ENCODE measurements at places on chromosomes 16 and 17.

GRCh38 chr17:81544281-81544974 is 7.7 kb downstream of the FAAP100 start:
- no peak for DNase-seq

DNA sequence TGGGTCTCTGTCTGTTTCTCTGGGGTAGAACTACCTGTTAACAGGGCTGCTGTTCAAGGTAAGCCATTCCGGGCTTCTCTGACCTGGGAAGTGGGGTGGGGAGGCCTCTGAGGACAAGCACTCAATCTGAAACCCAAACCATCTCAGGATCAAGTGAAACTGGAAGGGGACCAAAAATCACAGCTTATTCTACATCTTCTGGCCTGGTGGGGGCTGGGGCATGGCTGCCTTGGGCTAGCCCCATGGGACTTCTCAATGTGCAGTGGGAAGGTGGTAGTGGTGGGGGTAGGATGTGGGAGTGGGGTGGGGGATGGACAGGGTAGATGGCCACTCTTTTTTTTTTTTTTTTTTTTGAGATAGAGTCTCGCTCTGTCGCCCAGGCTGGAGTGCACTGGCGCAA is 5.5 kb downstream of the FLOT2 start:
- DNase-seq, result no peak

GRCh38 chr17:68803164-68803929 is 151.8 kb downstream of the ABCA8 start:
- DNase-seq, result no peak

GRCh38 chr16:10970065-10970464 is 25.7 kb downstream of the CLEC16A start:
- DNase-seq, result no peak

DNA sequence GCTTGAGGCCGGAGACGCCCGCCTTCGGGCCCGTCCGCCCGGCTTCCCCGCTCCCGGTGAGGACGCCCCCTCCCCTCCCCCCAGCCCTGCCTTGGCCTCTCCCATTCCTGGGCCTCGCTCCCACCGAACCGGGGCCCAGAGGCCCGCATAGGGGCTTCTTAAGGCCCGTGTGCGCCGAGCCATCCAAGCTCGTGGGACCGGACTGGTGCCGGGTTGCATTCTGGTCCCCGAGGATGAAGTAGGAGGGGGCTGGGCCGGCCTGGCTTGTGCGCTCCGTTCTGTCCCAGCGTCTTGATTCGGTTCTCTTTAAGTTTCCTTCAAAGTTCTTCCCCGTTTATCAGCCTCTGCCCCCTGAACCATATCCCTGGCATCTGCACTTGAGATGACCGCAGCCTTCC is 488 bp downstream of the SENP3 start:
- no peak for DNase-seq

- no peak for DNase-seq
Measured at GRCh38 chr17:15890279-15890892, 54.5 kb upstream of the ADORA2B start.

DNA sequence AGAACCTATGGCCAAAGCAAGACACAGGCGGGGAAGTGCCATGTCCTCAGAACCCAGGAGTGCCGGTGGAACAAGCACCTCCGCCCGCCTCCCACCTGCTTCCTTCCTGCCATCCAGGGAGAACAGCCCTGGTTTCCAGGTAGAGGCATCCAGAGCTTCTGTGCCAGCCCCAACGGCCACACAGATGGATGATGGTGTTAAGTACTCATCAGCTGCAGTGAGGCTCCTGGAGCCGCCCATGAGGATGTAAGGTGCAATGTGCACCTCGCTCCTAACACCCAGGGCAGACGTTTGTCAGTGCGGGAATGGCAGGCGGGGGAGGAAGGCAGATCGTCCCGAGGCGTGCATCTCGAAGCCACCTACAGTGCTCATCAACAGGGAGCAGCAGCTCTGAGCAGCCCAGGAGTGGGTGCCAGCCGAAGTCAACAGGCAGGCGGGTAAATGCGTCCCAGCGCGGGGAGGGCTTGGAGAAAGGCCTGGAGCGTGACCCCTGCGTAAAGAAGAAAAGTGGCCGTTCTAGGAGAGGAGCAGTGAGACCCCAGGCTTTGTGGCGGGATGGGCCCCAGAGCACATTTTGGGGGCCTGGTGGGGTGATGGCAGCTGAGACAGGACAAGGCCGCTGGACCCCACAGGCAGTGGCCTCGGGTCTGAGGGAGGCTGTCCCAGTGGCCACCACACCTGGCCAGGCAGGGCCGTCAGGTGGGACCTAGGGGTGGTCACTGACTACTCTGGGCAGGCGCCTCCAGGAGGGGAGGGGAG is 46.1 kb upstream of the ACSF3 start:
- peak; percentile 43 for DNase-seq

- DNase-seq, result no peak
Measured at GRCh38 chr17:51427856-51428255, 167.5 kb downstream of the UTP18 start.

DNA sequence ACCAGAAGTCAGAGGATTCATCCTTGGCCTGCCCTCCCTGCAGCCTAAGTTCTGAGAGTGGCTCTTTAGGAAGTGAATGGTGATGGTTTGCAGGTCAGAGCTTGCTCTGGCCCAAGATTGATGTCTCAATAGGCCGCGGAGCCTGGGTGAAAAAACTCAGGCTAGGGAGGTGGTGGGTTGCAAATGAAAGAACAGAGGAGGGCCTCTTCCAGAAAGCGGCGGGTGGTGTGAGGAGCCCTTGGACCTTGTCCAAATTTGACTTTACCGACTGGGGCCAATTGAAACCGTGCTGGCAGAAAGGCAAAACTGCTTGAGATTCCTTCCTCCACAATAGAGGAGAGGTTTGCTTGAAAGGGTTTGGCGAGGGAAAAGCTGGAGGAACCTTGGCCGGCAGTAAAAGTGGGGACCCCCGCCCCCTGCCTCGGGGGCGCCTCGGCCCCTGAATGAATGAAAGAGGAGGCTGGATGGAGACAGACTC is 331.3 kb downstream of the SEC14L1 start:
- no peak for DNase-seq

DNA sequence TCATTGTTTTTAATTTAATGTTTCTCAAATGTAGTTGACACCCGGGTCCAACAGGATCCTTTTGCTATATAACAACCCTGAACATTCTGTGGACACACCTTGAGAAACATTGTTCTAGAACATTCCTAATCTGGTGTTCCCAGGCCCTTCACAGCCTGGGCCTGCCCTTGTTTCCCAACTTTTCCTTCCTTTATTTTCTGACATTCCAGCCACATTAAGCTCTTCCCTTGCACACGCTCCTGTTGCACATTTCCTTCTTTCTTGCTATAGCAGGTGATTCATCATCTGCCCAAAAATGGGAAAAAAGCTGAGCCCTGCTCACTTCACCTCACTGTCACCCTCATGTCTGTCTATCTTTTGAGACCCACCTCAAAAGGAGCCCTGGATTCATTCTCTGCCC is 67.9 kb upstream of the MARCHF10 start:
- DNase-seq, result no peak

DNA sequence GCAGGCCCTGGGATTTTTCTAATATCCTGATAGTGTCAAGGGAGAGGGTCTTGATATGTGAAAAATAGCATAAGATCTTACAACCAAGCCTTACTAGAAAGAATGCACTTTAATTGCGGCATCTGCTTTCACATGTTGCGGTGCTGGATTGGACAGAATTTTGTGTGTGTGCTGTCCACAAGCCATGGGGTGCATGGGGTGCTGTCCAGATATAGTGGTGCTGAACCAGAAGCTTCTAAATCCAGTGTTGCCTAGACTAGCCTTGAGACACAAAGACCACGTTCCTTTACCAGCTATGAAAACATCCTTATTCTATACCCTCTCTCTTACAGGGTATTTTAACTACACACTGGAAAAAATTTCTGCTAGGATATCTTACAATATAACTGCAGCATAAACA is 244.0 kb downstream of the TMEM114 start:
- peak; percentile 17 for DNase-seq

DNA sequence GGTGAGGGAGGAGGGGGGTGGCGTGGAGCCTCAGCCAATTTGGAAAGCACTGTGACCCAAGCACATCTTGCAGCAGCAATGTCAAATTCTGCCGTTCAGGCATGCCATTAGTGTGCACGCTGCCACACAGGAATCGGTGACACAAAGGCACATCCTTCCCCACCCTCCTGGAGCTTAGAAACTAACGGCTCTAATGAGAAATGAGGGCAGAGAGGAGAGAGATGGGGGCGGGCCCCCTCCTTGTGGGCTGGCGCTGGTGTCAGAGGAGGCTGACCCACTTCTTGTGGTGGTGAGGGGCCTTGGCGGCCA is 94.8 kb downstream of the RTN4RL1 start:
- no peak for DNase-seq

- no peak for DNase-seq
Measured at GRCh38 chr16:24989494-24989893, 25.7 kb downstream of the ARHGAP17 start.

GRCh38 chr17:48054238-48055185 is 6.4 kb downstream of the NFE2L1 start:
- peak; percentile 60 for DNase-seq

- DNase-seq, result peak; percentile 49
Measured at GRCh38 chr16:87954361-87954760, 3.1 kb downstream of the BANP start.

GRCh38 chr17:34442387-34443111 is 79.5 kb upstream of the CCL1 start:
- DNase-seq, result no peak

DNA sequence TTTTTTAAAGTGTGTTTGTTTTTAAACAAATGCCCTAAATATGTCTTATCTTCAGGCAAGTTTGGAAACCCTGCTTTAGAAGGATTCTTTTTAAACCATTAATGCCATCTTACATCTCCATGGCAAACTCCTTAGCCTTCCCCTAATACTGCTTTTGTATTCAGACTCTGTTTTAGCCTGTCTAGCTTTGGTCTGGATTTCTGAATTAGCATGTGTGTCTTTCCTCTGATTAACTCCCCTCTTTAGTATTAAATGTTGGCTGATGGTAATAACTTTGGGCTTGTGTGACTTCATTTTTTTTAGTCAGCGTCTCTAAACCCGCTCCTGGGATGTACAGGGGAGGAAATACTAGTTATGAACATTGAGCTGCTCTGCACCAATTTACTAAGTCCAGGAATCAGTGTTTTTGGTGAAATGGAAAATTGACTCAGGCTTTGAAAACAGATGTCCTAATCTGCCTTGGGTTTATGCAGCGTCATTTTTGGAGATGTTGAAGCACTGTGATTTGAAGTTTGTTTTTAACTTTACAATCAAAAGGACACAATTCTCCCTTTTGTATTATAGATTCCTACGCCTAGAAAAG is 22.2 kb downstream of the WIPF2 start:
- DNase-seq, result no peak

- DNase-seq, result peak; percentile 41
Measured at GRCh38 chr16:66337463-66338188, 28.9 kb upstream of the CDH5 start.

- DNase-seq, result peak; percentile 74
Measured at GRCh38 chr17:7315570-7316235, 543 bp upstream of the GPS2 start.

- peak; percentile 79 for DNase-seq
Measured at GRCh38 chr17:79400989-79401703, 209.7 kb downstream of the RBFOX3 start.

- DNase-seq, result no peak
Measured at GRCh38 chr16:68553186-68553585, 14.1 kb downstream of the ZFP90 start.
